ENCODE measurements at places on chromosomes 4 and X.

DNA sequence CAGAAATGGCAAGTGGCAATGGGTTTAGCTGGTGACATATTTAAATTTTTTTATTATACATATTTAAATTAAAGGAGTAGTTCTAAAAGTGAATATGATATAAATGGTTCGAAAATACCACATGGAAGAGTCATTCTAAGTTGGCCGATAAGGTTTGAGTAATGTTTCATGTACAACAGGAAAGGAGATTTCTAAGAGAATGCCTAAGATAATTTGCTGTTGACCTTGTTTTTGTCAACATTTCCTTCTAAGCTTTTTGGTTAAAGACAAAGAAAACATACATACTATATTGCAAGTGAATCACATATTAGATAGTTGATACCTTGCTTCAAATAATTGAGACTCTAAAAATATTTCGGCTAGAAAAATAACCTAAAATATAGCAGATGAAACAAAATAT lies 526.6 kb upstream of the SLIT2 start:
- no peak for DNase-seq

GRCh38 chr4:128832243-128832625 lies 22.7 kb downstream of the JADE1 start:
- DNase-seq: no peak

DNA sequence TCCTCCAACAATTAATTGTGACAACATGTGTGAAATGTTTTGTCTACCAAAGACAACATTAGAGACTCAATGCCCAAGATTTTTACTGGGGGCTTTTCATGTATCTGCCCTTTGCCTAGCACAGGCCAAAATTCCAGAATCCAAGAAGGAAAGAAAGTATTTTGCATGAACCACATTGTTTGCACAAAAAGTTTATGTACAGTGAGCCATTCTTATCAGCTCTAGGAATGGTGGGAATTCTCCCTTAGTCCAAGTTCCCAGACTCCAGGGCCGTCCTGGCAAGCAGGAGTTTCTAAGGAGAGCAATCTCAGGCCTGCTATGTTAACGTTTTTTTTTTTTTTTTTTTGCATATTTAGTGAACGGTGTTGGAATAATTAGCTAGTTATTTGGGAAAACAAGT lies 21.6 kb downstream of the GPRASP1 start:
- DNase-seq: no peak

- peak; percentile 45 for DNase-seq
Measured at GRCh38 chr4:2469192-2469984, 482 bp downstream of the RNF4 start.

DNA sequence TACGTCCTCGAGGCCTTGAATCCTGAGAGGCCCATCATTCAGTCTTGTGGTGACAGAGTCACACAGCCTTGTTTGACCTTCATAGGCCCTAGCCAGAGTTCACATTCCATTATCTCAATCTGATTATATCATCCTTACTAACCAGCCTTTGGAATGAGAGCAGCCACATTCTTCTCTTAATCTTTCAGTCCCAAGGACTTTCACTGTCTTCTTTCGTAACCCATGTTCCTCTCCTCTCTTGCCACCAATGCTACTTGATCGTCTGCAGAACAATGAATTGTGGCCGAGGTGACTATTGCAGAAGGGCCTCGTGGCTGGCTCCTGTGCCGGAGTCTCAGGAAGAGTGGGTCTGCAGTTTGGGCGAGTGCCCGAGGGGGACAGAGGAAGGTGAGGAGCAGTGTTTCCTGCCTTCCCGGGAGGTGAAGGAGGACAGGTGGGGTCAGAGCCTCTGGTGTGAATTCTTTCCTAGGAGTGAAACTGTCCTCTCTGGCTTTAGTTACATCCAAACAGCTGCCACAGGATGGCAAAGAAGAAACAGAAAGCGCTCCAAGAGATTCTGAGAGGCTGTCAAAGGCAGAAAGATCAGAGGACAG lies 94.6 kb downstream of the LIMCH1 start:
- DNase-seq: peak; percentile 12

DNA sequence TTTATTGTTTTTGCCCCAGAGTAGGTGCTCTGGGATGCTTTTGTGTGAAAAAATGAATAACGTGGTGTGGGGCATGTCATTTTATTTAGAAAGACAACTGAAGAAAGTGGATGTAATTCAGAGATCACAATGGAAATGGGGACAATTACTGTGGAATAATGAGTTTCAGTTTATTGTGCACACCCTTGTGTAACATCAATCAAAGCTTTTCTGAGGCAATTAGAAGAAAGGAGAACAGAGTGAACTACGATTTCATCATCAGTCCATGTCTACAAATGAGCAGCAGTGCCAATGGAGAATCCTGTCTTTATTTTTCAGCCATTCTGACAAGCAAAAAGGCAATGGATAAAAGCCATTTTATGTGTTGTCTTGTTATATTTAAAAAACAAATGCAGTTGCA lies 339.2 kb downstream of the TMA16 start:
- no peak for DNase-seq

DNA sequence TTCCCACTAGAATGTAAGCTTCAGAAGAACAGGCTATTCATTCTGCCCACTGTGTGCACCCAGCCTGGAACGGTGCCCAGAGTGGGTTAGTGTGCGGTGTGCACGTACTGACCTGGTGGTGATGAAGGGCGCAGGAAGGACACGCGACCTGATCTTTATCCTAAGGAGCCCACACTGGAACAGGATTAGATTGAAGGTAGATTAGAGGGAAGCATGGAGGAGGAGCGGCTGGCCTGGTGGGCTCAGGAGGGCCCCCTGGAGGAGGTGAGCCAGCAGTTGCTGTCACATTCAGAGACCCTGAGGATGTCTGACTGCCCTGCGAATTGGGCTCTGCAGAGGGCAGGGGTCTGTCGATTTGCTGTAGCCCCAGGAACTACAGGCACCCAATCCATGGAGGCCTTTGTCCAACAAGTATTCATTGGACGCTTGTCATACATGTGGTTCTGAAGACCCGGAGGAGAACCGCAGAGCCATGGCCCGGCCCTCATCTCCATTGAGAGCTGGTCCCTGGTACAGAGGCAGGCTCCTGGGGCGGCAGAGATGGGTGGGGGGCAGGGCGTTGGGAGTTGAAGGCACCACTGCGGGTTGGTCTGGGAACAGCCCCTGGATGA lies 73.2 kb downstream of the HTRA3 start:
- DNase-seq: peak; percentile 71

- no peak for DNase-seq
Measured at GRCh38 chr4:74536557-74536956, 91.6 kb downstream of the AREG start.

- DNase-seq: peak; percentile 68
Measured at GRCh38 chr4:121898150-121898549, 27.9 kb upstream of the BBS7 start.

- DNase-seq: peak; percentile 83
Measured at GRCh38 chr4:118888666-118889311, at the start of gene SYNPO2. Gene SYNPO2, plus strand, starts transcription at chr4:118888854. Its CDS starts 183 bp downstream, at chr4:118889037.

- no peak for DNase-seq
Measured at GRCh38 chrX:132188175-132188574, 31.1 kb downstream of the RAP2C start.

GRCh38 chr4:105483840-105484239 lies 10.0 kb upstream of the PPA2 start:
- DNase-seq: no peak

GRCh38 chrX:133868682-133869081 lies 116.7 kb downstream of the GPC3 start:
- peak; percentile 39 for DNase-seq

DNA sequence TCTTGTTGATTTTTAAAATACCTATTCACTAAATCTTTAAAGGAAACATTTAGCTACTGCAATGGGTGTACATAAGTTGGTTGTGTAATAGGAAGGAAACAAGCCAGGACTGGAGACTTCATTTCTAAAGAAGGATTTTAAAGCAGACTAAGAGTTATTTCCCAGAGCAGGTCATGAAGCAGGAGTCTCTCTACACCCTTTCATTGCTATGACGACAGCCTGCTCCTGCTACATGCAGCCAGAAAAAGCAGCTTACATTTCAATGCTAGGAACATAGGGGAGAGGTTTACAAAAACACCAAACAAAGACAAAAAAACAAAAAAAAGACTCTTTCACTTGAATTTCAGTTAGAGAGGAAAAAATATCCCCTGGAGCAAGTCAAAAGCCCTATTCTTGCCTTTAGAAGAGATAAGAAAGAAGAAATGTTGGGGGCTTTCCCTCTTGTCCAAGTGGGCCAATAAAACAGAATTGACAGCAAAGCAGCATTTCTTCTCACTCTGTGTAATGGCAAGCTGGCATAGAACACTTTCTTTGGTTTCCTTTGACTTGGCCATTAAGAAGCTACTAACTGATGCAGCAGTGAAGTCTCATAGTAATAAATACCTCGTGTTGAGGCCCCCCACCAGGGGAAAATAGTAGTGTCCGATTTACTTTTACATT lies 3.4 kb downstream of the SPARCL1 start:
- DNase-seq: peak; percentile 3

- DNase-seq: no peak
Measured at GRCh38 chr4:87632469-87632868, 17.6 kb upstream of the DMP1 start.

GRCh38 chrX:150410513-150410912 lies 47.4 kb downstream of the MAMLD1 start:
- DNase-seq: no peak

DNA sequence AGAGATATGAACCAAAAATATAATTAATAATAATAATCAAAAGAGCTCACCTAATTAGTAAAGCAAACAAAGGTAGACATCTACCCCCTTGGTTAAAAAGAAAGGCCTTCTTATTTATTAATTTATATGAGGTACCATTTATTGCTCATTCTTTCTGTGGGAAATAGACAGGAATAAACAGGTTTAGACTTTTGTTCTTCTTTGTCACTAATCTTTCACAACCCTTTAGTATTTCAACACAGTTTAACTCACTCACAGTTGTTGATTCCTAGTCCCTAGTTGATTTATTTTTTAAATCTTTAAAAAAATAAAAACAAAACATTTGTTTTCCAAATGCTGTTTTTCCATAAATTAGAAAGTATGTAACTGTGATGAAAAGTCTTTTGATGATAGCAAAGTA lies 5.6 kb downstream of the PPARGC1A start:
- DNase-seq: no peak

GRCh38 chr4:40373636-40374035 lies 38.5 kb downstream of the CHRNA9 start:
- DNase-seq: no peak

DNA sequence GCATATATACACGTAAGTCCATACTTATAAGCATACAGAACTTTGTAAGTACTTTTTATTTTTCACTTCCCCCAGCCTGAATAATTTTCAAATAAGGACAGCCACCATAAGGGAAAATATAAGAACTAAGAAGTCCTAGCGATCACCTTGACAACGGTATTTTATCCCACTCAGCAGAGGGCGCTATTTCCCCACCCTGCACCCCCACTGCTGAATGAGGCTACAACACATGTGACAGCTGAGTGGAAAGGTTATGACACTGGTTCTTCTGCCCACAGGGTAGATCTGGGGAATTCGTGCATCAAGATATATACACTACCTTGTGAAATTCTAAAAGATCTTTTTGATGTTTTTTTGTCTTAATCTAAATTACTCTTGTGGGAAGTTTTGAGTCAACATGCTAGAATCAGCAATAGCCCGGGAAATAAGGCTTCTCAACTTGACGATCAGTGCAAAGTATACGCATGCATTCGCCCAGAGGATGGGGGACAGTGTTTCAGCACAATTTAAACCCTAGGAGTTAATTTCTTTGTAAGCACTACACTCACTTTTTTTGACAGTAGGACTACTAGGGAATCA lies 151.5 kb downstream of the CORIN start:
- peak; percentile 70 for DNase-seq

- DNase-seq: no peak
Measured at GRCh38 chr4:99724067-99724466, 66.4 kb upstream of the C4orf54 start.

GRCh38 chr4:73211968-73212367 lies 46.6 kb downstream of the ANKRD17 start:
- DNase-seq: no peak

DNA sequence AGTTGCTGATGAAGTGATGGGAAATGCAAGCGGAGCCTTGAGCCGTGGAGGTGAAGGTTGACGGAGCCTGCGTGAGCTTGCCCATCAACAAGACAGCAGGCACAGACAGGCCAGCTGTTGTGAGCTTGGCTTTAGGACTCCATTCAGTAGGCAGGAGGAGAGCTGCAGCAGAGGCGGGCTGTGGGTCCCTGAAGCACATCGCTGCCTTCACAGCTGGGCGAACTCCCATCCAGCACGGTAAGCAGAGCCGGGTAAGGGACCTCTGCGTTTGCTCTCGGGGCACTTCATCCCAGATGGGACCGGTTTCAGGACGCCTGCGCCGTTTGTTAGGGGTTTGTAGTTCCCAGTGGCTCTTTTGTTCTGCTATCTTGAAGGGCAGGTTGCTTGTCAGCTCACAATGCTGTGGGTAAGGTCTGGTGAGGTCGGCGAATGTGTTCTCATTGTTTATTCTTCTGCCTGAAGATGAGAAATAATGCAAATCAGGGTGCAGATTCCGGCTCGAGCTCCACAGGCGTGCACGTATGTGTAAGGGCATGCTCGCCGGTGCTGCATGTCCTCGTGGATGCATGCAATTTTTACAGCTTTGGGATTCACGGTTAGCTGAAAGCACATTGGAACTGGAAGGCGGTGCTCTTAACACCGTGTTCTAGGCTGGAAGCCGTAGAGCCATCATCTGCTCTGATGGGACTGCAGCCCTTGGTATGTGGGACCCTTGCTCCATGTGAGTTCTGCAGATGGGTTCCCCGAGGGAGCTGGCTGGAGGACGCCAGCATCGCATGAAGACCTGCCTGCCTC lies 54.6 kb upstream of the CLDN34 start:
- DNase-seq: peak; percentile 1

DNA sequence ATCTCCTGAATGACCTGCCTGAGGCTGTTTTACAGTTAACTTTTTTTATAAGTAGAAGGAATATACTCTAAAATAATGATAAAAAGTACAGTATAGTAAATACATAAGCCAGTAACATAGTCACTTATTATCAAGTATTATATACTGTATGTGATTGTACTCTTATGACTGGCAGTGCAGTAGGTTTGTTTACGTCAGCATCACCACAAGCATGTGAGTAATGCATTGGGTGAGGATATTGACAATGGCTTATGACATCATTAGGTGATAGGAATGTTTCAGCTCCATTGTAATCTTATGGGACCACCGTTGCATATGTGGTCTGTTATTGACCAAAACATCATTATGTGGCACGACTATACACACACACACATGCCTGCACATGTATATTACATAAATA lies 20.5 kb downstream of the NUDT9 start:
- no peak for DNase-seq

DNA sequence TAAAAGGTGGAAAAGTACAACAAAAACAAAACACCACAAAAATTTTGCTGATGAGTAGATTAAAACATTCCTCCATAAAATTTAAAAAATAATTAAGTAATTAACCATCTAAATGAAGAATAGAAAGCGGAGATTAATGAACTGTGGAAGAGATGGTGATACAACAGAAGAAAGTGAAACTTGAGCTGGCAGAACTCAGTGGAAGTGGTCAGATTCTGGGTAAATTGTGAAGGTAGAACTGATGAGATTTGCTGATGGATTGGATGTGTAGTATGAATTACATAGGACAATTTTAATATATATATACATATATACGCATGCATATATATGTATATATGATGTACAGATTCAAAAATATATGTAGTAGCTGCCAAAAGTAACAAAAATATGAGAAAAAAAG lies 73.9 kb downstream of the AMOT start:
- DNase-seq: no peak

- DNase-seq: no peak
Measured at GRCh38 chrX:23013366-23013765, 13.6 kb downstream of the DDX53 start.

Measured in NCI-H82 (cell line).